Activated CD8-positive, alpha-beta memory T cell treated with anti-CD3 and anti-CD28 coated beads, Interleukin-2, amount 50 U/mL, for 48 hours (primary cell): ENCODE measurements at places on chromosomes 7 and 10.

DNA sequence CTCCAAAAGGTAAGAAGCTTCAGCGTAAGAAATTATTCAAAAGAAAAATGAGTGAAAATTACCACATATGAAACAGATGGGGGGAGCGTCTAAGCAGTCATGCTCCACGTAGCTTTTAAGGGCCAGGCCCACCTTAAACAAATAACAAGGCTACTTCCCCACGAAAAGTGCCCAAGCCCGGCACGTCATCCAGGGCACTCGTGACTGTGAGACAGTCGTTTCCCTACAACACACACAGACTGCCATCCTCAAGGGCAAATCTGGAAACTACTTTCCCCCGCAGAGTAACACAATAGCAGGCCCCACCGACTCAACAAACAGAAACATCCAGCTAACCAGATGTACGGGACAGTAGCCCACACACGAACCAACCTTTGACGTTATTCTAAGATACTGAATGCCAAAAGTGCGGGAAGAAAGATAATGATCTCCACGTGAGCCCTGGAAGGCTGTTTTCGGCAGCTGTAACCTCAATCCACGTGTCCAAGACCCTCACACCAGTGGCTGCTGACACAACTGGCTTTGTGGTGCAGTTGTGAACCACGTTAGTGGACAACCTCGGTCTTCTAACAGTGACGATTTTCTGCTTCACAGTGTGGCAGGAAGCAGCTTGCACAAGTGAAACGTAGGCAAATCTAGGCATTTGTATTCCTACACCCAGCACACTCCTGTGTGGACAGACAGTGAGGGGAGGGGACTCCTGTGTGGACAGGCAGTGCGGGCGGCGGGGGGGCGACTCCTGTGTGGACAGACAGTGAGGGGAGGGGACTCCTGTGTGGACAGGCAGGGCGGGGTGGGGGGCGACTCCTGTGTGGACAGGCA is 251.7 kb downstream of the ZMYND11 start:
- DNase-seq = peak; percentile 36

DNA sequence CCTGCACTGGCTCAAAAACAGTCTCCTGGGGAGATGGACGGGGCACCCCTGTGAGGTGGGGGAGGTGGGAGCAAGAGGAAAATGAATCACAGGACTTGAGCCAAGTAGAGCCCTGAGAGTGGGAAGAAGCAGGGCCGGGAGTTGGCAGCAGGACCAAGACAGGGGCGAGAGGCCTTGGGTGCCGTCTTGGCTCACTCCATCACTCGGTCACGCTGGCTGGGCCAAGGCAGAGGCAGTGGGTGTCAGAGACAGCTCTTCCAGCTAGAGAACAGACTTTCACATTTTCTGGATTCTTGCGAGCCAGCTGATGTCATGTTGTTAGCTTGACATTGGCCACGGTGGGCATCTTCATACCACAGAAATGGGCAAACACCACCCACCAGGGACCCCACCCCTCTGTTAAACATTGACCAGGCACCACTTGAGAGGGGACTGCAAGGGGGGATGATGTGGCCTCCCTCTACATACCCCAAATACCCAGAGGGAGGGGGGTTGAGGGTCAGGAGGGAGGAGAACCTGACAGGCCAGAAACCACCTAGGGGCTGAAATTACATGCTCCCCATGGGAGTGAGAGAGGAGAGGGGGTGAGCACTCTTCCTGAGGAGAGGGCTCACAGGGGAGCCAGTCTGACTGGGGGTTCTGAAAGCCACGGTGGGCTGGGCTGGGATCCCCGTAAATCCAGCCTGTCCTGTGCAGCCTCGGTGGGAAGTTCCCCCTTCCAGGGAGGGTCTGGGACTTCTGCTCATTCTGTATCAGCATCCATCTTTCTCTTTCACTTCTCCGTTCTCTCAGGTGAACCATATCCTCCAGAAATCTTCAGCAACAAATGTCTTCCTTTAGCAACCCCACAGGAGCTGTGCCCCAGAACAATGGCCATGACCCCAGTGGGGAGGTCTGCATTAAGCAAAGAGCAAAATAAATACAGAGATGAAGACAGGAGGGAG is 19.6 kb downstream of the CAMK2B start:
- DNase-seq = peak; percentile 40

DNA sequence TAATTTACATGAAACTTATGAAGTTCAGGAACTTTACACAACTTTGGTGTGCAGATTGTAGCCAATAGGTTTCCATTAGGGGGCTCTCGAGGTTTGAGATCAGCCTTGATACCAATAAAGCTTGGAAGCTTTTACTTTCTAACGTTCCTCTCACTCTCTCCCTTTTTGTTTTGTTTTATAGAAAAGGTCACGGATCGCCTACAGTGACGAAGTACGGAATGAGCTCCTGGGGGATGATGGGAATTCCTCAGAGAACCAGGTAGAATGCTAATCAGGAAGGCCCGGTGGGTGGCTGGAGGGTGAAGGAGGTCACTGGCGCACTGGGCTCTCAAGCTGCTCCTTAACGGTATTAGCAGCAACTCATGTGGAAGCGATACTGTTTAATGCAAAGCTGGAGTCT is 79.9 kb downstream of the VTI1A start:
- DNase-seq = no peak

- DNase-seq = no peak
These were observed 167.1 kb downstream of the DIP2C start for GRCh38 chr10:522350-522749.

- DNase-seq = no peak
These were observed 36.9 kb upstream of the GNA12 start for GRCh38 chr7:2880874-2881533.

DNA sequence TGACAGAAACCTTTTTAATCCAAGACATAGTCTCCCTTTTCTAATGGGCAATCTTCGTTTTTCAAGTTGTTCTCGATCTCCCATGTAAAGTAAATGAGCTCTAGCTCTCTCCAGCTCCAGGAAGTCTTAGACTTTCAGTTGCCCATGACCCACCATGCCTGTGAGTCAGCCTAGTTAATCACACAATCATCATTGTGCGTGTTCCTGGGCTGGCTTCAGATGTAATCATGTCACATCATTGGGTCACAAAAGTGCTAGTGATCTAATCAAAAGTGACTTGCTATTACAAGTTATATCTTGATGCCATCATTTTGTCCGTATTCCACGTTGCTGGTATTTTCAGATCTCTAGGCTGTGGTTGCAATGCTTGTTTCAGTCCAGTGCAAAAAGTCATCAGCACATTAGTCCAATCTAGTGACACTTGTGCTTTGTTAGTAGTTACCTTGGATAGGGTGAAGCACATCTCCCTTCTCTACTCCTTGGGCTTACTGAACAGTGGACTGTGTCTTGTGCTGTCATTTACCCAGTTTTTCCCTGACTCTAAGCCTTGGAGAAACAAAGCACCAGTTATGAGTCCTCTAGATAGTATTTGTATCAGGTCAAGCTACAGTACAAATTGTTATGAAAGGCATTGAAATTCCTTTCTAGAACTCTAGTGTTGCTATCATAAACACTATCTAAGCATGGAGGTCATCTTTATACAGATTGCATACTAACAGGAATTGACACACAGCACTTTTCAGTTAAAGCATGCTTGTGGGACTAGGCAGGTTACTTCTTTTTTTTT is 316.6 kb downstream of the GFRA1 start:
- no peak for DNase-seq

GRCh38 chr10:16521311-16522016 is at the start of gene C1QL3:
C1QL3 (minus strand) TSS chr10:16521879; CDS start chr10:16521065, 814 bp downstream.
- DNase-seq = peak; percentile 64

DNA sequence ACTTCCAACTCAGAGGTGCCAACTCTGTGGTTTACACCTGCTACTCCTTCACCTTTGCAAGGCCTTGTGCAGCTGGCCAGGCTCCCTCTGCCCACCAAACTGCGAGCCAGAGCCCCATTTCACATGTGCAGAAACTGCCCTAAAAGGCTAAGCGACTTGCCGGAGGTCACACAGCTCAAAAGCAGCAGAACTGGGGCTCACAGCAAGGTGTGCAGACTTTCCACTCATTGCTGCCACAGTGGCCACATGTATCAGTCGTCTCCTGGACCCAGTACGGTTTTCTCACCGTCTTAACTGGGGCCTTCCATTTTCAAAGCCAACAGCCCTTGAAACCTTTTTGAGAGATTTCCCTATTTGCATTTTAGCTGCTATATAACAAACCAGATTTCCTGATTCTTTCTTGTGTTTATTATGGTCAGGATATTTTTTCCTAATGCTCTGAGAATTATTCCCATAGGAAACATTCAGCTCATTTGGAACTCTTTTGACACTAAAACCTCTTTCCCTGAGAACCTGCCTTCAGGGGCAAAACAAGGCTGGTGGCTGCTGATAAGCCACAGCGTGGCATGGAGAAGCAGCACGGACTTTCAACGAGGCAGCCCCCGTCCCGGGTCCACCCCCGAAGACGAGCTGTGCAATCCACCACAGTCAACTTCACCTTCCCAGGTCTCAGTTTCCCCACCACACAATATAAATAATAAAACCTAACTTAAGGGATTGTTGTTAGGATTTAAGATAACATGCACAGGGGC is 29.9 kb downstream of the SORBS1 start:
- no peak for DNase-seq

- DNase-seq = no peak
These were observed 5.5 kb downstream of the CYP2W1 start for GRCh38 chr7:988426-988911.

DNA sequence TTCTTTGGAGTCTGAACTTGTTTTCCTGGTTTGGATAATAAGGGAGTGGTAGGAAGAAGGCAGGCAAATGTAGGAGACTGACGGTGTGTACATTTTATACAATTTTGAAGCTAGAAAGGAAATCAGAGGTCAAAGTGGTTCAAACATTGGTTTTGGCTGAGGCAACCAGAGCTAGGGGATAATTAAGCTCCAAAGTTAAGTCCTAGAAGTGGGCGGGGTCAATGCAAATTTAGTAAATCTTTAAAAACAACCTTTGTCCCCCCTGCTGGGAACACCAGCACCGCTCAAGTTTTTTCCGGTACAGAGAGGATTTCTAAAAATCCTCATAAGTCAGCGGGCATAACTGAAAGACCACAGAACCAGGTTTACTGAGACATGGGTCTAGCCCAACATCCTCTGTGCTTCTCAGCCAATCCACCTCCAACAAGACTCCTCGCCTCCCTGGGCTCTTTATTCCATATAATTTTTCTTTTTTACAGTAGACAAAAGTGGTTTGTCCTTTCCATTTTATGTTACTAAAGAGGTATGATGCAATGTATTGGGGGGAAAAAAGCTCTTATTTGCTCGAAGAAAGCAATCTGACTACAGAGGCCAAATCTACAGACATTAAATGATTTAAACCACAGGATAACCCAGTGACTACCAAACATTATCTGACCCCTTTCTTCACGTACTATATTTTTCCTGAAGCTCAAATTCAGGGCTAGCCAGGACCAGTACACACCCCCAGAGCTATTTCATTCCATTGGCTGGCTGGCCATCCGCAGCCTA is 1.6 kb downstream of the GLUD1 start:
- no peak for DNase-seq

GRCh38 chr10:12689893-12690292 is 311.6 kb downstream of the CCDC3 start:
- no peak for DNase-seq

- no peak for DNase-seq
These were observed 205.8 kb upstream of the HDAC9 start for GRCh38 chr7:18289788-18290187.

DNA sequence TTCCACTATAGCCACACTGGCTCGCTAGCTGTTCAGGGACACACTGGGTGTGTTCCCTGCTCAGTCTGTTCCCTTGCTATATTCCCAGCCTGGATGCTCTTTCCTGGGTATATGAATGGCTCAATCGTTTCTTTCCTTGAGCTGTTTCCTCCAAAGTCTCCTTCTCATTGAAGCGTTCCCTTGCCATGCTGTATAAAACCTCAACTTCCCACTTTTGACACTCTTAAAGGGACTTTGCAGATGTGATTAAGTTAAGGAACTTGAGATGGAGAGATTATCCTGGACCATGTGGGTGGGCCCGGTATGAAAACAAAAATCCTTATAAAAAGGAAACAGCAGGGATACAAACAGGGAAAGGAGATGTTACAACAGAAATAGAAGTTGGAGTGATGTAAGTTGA is 973.1 kb downstream of the LRMDA start:
- DNase-seq = no peak

DNA sequence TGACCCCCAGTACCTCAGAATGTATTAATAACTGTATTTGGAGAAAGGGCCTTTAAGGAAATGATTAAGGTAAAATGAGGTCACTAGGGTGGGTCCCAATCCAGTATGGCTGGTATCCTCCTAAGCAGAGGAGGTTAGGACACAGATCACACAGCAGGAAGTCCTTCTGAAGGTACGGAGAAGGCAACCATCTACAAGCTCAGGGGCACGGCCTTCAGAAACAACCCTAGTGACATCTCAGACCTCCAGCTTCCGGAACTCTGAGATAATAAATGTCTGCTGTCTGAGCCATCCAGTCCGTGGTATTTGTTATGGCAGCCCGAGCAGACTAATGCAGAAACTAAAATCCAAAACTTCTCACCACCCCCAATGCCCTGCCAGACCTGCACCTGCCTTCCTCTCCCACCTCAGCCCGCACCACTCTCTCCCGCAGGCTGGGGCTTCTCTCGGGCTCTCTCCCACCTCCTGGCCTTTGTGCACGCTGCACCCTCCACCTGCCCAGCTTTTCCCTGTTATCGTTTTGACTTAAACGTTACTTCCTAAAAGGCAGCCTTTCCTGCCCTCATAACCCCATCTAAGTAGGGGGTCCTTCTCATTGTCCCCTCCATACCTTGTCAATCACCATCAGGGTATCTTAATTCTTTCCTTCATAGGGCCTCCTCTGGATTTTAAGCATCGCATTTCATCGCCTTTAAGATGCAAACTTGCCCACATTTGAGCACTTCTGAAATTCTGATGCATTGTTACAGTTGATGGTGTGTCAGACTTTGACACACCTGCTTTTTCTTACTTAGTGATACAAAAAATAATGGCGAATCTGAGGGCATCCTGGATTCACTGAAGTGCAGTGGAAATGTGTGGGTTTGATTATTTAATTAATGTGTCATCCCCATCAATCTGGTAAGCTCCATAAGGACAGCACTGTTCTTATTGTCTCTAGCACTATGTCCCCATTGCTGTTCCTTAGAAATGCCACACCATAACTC is 32.2 kb upstream of the AQP1 start:
- no peak for DNase-seq

GRCh38 chr10:12730809-12731519 is 270.5 kb downstream of the CCDC3 start:
- no peak for DNase-seq

GRCh38 chr7:55533050-55533728 is 39.1 kb downstream of the VOPP1 start:
- DNase-seq = peak; percentile 82

DNA sequence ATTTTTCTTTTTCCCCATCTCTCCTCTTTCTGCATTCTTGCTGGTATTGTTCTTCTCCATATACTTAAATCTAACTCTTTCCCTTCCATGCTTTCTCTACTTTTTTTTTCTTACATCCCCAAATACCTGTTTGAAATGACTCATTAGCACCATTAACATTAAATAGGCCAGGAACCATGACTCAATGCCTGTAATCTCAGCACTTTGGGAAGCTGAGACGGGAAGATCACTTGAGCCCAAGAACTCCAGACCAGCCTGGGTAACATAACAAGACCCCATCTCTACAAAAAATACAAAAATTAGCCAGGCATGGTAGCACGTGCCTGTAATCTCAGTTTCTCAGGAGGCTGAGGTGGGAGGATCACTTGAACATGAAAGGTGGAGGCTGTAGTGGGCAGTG is 1026.8 kb downstream of the GATA3 start:
- no peak for DNase-seq
